SK-N-MC (cell line): ENCODE measurements at places on chromosomes 7 and 10.

GRCh38 chr10:70518695-70519094, 40.1 kb downstream of the PALD1 start:
- no peak for DNase-seq

GRCh38 chr7:148385009-148385682, 205.4 kb upstream of the C7orf33 start:
- no peak for DNase-seq

GRCh38 chr10:8981277-8981676, 926.8 kb downstream of the GATA3 start:
- no peak for DNase-seq

- DNase-seq, result no peak
These were observed 1.3 kb downstream of the LCOR start for GRCh38 chr10:96833220-96834001.

- DNase-seq, result no peak
These were observed 324 bp upstream of the TET1 start for GRCh38 chr10:68559841-68560185.

DNA sequence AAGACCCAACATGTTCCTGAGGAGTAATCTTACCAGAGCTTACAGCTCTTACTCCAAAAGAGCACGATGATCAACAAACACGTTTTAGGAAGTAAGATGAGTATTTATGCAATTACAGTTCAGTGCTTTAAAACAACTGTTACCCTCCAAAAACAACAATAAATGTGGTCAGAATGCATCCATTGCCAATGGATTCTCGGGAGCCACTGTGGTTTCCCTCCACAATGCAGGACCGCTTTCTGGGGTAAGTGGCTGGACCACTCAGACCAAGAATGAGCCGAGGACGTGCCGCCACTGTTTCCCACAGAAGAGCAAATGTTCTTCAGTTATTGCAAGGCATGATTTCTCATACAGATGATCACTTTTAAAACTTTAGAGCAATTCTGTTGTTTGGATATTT, 232.3 kb upstream of the MKLN1 start:
- no peak for DNase-seq

GRCh38 chr10:103692436-103692951, 162.9 kb downstream of the SH3PXD2A start:
- no peak for DNase-seq

GRCh38 chr10:44417761-44418160, 32.9 kb upstream of the CXCL12 start:
- DNase-seq, result no peak

DNA sequence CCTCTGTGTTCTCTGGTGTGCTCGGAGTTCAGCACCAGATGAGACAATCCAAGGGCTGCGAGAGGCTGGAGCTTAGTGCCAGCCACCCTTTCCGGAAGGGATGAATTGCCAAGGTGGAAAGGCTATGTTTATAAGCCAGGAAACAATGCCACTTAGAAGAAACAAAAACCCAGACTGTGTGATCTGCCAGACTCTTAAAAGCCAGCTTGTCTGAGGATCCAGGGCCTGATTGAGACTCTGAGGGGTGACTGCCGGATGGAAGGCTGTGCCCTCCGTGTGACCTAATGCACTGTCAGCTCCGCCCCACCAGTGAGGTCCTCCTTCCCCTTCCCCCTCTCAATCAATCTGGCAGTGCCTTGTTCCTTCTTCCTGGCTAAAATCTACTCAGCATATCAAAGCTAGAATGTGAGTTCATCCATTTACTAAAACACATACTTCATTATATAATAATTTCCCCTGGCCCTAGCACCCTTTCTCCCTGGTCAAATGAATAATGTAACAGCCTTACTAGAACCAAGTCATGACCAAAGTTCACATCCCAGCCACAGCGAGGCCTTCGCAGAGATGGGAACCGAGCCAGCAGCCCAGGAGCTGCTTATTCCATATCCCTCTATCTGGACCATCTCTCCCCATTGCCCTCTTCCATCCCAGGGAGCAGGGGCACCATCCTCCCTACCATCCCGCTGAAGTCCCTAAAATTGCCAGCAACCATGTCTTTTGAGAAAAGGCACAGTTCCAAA, 25.5 kb downstream of the FAM107B start:
- no peak for DNase-seq

DNA sequence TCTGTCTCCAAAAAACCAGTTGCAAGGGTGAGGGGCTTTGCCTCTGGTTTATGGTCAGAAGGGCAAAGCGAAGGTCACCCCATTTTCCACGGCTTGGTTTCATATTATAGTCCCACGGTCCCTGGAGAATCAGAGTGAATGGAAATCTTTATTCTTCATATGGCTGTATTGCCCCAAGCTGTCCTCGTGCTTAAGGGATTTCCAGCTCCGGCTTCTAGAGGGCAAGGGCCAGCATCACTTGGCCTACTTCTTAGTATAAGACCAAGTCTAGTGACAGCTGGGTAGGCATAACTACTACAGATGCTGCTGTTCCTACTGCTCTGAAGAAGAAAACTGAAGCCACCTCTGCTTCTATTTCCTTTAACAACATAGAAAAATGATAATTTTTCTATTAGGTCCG, 63.2 kb downstream of the PARP12 start:
- DNase-seq, result no peak

DNA sequence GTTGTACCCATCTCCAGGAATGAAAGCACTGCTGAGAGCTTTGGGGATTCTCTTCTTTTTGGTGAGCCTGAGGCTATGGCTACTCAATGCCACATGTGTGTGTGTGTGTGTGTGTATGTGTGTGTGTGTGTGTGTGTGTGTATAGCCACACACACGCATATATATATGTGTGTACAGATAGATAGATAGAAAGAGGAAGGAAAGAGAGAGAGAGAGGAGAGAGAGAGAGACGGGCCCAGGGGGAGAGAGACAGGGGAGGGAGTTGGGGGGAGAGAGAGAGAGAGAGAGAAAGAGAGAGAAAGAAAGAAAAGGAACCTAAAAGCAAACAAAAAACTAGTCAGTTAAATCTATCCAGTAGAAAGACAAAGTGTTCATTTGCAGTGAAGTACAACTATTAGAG, 8.3 kb downstream of the SLC13A4 start:
- no peak for DNase-seq

DNA sequence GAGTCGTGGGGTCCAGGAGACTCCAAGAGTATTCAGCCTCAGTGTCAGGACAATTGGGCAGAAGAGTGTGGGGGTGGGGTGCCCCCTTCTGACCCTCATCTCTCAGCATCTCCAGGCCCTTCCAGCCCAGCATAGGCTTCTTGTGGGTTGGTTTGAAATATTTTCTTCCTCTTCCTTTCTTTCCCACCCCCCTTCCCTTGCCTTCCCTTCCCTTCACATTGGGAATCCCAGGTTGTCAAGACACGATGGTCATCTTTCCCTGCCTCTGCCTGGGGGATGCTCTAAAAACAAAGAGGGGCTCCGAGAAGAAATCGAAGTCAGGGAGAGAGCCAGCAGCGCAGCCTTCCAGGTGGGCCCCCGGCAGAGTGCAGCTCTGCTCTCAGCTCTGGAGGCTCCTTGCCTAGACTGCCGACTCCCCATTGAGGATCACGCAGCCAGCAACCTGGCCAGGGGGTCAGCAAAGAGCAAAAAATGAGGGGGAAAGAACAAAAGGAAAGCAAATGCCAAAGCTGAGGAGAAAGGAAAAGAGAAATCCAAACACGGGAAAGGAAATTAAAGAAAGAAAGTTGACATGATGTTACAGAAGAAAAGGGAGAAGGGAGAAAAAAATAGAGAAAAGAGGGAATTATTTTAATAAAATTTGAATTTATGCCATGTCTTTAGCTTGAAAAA, 1.5 kb downstream of the PAX2 start:
- DNase-seq, result no peak

DNA sequence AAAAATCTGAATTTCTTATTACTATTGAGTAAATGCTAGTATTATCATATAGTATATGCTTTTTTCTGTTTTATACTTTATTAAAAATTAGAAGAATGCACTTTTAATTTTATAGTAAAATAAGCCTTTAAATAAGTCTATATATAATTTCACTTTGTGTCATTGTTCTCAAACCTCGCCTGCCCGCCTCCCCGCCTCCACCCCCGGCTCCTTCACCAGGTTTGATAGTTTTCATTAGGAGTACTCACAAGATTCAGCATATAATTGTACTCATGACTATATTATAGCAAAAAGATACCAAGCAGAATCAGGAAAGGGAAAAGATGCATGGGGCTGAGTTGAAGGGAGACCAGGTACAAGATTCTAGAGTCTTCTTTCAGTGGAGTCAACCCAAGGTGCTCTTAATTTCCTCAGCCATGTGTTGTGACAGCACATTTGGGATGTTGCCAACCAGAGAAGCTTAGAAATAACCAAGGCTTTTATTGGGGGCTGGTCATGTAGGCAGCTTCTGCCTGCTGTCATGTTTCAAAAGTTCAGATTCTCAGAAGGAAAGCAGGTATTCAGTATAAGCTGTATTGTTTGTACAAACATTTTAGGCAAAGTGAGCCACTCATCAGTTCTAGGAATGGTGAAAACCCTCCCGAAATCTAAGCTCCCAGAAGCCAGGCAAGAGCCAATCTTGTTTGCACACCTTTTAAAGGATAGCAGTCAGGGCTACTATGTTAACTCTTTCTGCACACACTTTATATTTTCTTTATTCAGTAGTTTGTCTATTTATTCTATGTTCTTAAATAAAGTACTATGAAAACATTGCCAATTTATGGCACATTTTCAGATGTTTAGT, 12.3 kb downstream of the NHLRC2 start:
- no peak for DNase-seq

GRCh38 chr7:29281782-29282541, 87.4 kb downstream of the CHN2 start:
- no peak for DNase-seq

GRCh38 chr7:47402941-47403866, 178.7 kb downstream of the TNS3 start:
- DNase-seq, result no peak

GRCh38 chr10:129741978-129742741, 221.9 kb downstream of the EBF3 start:
- no peak for DNase-seq

DNA sequence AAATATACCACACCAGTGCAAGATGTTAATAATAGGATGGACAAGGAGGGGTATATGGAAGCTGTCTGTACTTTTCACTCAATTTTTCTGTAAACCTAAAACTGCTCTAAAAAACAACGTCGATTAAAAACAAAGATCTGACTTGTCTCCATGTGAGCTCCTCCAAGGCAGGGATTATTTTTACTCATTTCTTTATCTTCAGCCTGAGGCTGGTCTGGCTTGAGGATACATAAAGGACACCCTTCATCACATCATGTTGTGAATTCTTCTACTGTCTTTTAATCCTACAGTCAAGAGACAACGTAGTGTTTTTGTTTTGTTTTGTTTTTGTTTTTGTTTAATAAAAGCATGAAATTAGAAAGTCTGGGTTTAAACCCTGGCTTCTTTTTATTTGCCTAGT, 486.9 kb downstream of the PLXNA4 start:
- DNase-seq, result no peak

GRCh38 chr7:155104913-155105312, 34.8 kb downstream of the HTR5A start:
- DNase-seq, result no peak

DNA sequence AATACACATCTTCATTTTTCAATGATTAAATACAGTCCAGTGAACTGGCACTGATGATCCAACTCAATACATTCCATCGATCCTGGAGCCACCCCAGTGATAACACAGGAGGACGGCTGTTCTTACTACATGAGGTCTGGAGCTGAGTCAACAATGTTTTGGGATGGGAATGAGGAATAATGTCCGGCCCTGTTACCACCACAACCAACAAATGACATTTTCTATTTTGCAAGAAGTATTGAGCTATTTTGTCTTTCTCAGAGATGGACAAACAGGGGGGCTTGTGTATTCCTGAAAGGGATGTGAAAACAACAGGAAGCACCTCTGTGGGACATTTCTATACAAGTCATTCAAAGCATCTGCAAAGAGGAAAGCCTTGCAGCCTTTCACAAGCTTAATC, 249.2 kb downstream of the PARD3 start:
- DNase-seq, result no peak

- no peak for DNase-seq
These were observed 276.1 kb downstream of the DNAJB6 start for GRCh38 chr7:157612664-157613561.

DNA sequence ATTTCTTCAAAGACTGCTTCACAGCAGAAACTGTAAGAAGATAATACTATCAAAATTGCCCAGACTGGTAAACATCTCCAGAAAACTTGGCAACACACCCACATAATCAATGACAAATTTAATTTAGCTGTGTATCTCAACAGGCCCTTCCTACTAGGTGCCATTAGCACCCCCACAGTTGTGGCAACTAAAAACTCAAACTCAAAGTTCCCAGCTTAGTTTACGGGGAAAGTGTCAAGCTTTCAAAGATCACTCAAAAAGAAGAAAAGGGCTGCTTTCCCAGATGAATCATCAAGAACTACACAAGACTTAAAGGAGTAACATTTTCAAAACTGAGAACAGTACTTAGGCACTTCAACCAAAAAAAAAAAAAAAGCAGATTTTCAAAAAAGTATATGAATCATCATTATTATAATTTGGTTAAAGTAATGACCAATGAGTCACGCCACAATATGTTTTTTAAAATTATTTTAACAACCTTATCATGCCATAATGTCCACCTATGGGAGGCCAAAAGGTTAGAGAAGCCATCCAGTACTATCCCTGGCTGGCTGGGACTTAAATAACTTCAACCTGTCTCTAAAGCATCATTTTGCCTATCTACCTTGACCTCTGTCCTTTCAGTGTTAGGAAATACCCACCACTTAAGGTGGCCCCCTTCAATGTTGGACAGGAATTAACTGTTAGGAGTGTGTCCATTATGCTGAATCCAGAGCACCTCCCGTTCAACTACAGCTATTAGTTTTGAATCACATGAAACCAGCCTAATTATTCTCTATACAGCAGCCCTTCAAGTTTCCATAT, 90.8 kb downstream of the ZFAND4 start:
- DNase-seq, result no peak

DNA sequence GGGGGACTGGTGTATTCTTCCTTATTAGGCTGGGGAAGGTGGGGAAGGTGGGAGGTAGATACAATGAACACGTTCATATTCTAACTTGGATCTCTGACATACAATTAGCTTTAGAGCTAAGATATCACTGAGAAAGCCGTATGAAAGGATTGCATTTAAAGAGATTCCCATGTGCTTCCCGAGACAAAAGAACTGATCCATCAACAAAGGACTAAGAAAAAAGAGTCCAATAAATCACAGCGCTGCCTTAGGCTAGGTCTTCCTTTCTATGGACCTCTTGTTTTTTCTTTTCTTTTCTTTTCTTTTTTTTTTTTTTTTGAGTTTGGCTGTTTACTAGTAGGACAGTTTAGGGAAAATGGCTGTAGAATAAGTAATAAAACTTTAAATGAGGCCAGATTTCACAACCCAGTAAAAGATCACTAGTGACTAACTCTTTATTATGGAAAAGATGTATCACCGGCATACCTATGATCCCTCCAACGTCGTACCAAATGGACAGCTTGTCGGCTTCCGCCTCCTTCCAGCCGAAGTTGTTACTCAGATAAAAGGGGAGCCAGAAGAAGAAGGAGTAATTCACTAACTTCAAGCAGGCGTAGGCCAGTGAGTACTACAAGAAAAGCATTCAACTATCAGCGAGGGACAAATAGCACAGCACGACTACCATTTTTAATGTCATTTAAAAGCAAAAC, 50.0 kb downstream of the SLC37A3 start:
- no peak for DNase-seq
